ENCODE measurements at places on chromosomes 1 and 21.
A peak's percentile ranks its signal among the peaks of the same experiment; 100 is the strongest.

DNA sequence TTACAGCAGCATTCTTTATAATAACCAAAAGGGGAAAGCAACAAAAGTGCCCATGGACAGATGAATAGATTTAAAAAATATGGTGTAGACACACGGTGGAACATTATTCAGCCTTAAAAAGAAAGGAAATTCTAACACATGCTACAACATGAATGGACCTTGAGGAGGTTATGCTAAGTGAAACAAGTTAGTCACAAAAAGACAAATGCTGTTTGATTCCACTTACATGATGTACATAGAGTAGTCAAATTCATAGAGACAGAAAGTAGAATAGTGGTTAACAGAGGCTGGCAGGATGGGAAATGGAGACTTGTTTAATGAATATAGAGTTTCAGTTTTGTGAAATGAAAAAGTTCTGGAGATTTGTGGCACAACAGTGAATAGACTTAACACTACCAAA lies 151.4 kb downstream of the CYYR1 start:
- no peak for DNase-seq

DNA sequence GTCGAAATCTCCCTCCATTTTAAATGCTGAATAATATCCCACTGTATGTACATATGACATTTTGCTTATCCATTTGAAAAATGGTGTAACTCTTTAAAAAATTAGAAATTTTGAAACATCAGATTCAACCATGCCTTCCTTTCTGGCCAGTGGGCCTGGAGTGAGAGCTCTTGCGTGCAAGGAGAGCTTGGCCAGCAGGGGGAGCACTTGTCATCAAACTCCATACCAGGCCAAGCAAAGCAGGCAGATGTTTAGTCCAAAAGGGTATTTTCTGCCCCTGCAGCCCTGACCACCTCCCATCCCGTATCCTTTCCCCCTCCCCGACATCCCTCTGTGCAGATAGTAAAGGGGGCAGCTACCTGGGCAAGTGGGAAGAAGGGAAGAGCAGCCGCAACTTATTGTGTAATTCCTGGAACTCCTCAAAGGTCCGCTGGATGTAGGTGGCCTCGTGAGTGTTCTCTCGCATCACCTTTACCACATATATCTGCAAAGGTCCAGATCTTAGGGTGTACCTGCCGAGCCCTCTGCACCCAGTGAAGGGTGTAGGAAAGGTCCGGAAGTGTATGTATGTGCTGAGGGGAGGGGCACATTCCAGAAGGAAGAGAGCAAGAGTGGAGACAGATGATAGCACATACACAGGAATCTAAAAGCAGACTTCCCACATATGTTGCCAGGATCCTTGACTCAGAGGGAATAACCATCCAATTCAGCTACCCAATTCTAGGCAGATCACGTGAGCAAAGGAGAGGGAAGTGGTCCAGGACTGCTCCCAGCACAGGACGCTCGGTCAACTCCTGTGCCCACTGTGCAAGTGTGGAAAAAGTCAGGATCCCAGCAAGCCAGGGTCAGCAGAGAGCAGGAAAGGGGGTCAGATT lies 19.9 kb upstream of the PPP1R15B start:
- no peak for DNase-seq

- no peak for DNase-seq
Measured at GRCh38 chr1:54405898-54406293, 298 bp downstream of the SSBP3 start.

DNA sequence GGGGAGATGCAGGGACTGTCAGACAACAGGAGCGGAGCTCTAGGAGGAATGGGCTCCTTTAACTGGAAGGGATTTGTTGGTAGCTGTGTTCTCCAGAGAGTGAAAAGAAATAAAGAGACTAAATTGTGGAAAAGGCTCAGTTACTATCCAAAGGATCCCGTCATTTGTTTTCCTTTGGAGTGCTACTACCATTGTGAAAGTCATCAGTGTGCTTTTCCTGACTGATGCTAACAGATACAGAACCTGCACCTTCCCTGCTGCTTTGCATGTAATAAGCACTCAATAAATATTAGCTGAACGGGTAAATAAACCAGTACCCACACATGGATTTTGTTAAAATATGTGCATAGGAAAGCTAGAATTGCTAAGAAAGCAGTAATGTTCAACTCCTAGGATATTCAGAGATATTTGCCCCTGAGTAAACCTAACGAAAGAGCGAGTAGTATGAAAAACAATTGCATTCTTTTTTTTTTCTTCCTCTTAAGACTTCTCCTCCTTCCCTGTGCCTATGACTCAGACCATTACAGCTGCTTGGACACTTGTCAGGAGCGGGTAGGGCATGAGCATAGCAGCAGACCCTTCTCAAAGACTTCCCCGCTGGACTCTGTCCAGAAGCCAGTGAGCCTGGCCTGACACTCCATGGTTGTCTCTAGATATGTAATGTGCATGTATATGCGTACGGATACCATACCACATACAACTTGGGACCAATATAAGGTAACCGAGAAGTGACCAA lies 41.7 kb downstream of the PTGFRN start:
- no peak for DNase-seq

DNA sequence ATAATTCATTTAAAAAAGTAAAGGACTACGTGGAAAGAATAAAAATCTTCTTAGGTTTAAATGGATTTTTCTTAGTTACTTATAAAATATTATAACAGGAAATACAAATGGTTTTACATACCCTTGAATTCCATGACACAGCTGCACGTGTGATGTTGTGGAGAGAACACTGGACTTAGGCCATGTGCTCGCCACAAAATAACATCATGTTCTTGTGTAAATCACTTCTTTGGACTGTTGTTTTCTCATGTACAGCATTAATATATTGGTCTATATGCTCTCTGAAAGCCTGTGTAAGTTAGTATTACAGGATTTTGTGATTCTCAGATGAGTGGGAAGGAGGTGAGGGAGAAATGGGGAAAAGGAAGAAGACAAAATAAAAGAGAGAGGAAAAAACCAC lies 228.2 kb downstream of the DNM3 start:
- DNase-seq = peak; percentile 13

DNA sequence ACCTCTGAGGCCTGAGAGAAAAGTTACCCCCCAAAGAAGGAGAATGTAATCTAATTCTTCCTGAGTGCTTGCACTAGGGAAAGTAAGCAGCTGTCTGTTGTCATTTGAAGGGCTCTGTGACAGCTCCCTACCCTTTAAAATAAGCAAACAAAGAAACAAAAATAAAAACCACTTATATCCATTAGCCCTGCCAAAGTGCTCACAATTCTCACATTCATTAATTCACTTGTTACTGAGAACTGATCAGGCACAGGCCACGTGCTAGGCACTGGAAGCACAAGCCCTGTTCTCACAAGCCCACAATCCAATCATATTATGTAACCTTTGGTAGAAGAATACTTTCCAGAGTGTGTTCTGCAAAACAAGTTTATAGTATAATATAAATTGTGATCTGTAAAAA lies 199.4 kb downstream of the ZC3H11B start:
- no peak for DNase-seq

DNA sequence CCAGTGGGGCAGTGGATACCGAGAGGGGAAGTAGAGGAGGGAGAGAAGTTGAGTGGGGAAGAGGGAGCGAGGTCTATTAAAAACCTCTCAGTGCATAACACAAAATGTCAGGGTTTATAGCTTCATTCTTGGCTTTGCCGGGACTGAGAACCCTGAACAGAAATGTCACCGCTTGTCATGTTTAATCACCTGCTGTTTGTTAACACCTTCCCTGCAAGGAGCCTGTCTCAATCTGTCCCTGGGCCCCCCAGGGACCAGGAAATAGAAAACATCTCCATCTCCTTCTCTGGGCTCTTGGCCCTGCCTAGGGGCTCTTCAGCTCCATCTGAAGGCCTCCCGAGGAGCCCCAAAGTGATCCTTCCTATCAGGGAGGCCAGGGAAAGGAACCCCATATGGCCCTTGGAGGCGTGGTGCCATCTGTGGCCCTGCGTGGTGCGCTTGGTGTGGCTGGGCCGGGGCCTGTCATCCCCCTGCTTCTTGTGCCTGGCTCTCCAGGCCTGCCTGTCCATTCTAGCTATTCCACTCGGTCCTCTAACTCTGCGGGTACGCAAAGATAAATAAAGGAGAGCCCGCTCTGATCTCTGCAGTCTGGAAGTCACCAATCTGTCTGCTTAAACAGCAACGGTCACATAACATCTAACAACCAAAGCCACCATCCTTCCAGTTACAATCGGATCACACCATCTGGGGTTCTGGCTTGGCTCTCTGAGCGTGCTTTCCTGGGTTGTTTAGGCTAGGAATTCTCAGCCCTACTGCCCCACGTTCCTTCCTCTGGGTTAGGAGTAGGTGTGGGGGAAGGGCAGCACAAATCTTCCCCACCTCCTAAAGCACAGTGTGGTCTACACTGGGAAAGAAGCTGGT lies 113.8 kb downstream of the CASZ1 start:
- DNase-seq = no peak

DNA sequence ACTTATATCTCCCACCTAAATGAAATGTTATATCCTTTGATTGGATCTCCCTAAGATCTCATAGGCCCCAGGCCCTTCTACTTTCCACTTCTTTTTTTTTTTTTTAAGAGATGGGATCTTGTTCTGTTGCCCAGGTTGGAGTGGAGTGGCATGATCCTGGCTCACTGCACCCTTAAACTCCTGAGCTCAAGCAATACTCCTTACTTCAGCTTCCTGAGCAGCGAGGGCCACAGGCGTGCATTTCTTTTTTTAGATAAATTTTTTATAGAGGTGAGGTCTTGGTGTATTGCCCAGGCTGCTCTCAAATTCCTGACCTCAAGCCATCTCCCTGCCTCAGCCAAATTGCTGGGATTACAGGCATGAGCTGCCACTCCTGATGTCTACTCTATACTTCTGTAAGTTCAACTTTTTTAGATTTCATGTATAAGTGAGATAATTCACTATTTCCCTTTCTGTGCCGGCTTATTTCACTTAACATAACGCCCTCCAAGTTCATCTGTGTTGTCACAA lies 987.5 kb upstream of the NCAM2 start:
- DNase-seq = no peak

- no peak for DNase-seq
Measured at GRCh38 chr1:208653426-208653825, 409.2 kb upstream of the PLXNA2 start.

GRCh38 chr1:231800108-231800507 lies 173.5 kb downstream of the DISC1 start:
- DNase-seq = no peak

GRCh38 chr1:75950176-75950575 lies 18.0 kb upstream of the ASB17 start:
- DNase-seq = no peak

GRCh38 chr1:162215902-162216301 lies 146.4 kb downstream of the NOS1AP start:
- DNase-seq = no peak

- no peak for DNase-seq
Measured at GRCh38 chr1:100736324-100736723, 16.8 kb downstream of the VCAM1 start.

DNA sequence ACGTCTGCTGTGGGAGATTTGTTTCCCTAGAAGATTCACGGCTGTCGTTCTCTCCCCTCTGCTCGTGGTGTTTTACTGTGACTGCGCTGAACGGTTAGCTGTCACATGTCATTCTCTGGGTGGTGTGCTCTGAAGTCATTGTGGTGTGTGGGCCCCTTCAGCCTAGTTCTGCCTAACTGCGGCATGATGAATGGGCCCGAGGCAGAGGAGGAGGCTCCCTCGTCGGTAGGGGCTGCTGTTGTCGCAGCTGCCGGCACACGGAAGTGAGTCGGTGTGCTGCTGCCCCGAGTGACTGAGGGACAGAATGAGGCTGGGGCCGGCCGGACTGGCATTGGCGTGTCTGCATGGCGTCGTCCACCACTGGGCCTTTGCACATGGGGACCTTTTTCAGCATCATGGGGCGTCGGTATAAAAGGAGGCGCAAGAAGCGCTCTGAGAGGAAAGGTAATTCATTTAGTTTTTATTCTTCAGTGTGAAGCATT lies 77.9 kb downstream of the ADARB1 start:
- DNase-seq = no peak

GRCh38 chr1:20105856-20106255 lies 13.5 kb downstream of the PLA2G2D start:
- no peak for DNase-seq

DNA sequence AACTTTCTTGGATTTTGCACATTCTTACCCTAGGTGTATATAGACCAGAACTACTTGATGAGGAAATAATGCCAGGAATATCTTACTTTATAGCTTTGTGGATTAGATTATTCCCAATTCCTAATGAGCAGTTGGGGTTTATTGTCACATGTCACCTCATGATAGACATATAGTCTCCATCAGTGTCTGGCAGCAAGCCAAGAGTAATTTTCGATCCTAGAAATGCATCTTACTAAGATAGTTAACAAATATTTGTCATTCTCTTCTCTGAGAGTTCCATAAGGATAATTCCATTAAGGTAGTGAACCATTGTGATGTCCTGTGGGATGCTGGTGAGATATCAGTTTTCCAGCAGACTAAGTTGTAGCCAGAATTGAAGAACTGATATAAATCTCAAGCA lies 1282.9 kb upstream of the B3GALT2 start:
- DNase-seq = no peak

GRCh38 chr1:116404699-116405098 lies 31.7 kb downstream of the ATP1A1 start:
- DNase-seq = no peak

DNA sequence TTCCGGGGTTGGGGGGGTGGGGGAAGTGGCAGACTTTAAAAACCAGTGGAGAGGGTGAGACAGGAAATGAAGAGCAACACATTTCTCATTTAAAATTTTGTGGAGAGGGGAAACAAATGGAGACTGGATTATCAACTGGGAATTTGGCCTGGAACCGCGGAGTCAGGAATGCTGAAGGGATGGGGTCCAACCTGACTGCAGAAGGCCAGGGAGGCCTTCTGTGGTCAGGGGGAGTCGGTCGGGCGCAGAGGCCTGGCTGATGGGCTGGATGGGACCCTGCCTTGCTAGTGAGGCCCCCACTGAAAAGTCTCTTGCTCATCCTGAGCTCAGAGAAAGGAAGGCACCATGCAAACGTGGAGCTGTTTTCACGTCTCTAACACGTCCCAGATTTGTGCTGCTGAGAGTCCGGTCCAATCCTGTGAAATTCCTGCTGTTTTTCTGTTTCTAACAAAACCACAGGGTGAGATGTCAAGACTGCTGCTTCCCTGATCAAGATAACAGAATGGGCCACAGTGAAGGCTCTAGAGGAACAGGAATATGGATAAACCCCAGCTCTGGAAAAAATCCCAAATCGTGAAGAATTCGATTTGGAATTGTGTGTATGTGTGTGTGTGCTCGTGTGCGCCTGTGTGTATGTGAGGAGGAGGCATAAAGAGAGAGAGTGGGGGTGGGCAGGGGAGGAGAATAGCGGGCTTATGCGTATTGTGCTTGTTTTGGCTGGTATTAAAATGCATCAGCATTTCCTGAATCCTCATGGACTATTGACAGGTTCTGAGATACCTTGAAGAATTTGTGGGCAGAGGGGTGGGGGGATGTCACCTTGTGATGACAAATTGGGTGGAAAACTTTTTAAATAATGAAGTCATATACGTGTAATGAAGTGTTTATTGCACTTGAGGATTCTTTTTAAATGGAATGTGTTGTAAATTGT lies 117.4 kb downstream of the NGF start:
- peak; percentile 63 for DNase-seq

GRCh38 chr1:205237526-205238484 lies 10.1 kb downstream of the TMCC2 start:
- no peak for DNase-seq

GRCh38 chr1:11967028-11967547 lies 13.2 kb upstream of the MFN2 start:
- no peak for DNase-seq

Data from fibroblast of skin of left biceps (primary cell).